Stimulated activated naive CD8-positive, alpha-beta T cell treated with anti-CD3 and anti-CD28 coated beads, Interleukin-15, Interleukin-2, amounts not matched to agents 100 U/mL and 50 U/mL, for 24 hours (primary cell): ENCODE measurements at places on chromosomes 16 and 17.

GRCh38 chr16:88489163-88489741 is 36.2 kb downstream of the ZFPM1 start:
- DNase-seq = no peak

DNA sequence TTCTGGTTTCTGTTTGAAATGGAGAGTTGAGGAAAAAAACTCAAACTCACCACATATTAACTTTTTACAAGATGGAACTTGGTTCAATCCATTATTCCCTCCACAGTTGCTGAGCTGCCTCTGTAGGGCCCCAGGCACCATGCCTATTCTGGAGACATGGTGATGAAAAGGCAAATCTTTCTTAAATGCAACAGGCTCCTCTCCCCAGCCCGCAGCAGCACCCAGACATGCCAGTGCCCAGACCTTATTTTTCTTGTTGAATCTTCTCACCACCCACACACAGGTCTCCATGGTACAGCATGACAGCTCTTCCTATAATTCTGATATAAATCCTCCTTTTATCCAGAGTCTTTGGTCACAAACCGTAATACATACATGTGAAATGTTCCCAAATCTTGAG is 7.6 kb downstream of the CYTH1 start:
- peak; percentile 41 for DNase-seq

DNA sequence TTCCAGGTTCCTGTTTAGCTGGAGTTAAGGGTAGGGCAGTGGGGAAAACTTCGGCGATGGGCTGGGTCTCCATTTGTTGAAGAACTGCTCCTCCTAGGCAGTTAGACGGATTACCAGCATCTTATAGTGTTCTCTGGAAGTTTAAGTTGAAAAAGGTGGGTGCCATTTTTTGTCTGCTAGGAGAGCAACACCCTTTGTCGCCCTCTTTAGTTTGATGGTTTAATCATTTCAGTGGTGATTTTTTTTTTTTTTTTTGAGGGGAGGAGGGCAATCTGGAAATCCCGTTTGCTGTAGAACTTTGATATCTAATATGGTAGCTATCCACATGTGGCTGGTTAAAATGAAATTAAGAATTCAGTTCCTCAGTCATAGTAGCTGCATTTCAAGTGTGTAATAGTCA is 4.1 kb downstream of the UBFD1 start:
- DNase-seq = no peak

- peak; percentile 78 for DNase-seq
Observed at GRCh38 chr16:11224096-11224893, 31.7 kb downstream of the SOCS1 start.

DNA sequence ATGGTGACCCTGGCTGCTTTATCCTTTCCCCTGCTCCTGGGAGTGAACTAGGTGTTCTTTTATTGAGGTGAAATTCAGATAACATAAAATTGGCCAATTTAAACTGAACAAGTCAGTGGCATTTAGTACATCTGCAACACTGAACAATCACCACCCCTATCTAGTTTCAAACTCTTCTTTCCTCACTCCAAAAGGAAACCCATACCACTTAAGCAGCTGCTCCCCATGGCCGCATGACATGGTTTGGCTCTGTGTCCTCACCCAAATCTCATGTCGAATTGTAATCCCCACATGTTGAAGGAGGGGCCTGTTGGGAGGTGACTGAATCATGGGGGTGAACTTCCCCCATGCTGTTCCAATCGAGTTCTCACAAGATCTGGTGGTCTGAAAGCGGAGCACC is 154.1 kb downstream of the STX8 start:
- no peak for DNase-seq

DNA sequence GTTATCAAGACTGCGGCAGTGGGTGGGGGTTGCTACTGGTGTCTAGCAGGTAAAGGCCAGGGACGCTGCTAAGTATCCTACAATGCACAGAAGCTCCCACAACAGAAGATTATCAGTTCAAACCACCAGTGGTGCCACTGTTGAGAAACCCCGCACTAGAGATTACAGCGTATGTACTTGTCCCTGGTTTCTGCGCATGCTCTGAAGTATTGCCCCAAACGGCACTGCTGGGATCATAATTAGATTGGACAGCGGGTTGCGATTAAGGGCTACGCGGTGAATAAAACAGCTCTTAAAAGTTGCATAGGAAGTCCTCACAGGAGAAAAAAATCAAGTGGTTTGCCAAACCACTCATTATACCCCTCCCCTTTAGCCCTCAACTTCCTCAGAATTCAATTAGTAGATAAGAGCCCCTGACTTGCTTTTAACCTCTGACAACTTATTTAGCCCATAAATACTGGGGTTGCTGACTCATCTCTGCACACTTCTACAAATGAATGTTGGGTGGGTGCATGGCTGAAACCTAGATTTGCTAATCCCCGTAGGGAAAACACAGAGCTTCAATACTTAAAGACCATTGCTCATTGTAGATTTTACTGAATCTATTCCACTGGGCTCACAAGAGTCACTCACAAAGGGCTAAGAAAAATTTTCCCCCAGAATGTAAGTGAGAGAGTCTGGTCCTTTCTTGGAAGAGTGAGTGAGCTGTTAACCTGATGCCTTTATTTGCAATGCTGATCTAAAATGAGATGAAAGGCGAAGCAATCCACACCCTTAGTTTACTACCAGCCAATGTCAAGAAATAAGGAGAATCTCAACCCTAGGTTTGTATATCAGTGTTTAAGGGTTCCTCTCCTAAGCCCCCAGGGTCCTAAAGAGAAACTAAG is 91.8 kb downstream of the RGS9 start:
- peak; percentile 58 for DNase-seq

DNA sequence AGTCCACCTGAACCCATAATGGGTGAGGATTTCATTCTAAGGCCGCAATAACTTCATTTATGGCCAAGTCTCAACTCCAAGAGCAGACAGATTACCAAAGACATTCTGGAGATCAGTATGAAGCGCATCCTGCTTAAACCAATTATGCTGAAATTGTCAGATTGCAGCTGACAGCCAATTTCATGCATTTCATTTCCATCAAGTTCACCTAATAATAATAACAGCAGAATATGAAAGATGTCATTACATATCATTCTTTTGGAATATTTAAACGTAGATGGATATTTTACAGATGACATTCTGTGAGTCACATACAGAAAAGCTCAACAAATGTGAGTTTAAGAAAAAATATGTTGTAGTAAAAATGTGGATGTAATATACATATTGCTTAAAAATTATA is 54.9 kb upstream of the NACA2 start:
- no peak for DNase-seq

DNA sequence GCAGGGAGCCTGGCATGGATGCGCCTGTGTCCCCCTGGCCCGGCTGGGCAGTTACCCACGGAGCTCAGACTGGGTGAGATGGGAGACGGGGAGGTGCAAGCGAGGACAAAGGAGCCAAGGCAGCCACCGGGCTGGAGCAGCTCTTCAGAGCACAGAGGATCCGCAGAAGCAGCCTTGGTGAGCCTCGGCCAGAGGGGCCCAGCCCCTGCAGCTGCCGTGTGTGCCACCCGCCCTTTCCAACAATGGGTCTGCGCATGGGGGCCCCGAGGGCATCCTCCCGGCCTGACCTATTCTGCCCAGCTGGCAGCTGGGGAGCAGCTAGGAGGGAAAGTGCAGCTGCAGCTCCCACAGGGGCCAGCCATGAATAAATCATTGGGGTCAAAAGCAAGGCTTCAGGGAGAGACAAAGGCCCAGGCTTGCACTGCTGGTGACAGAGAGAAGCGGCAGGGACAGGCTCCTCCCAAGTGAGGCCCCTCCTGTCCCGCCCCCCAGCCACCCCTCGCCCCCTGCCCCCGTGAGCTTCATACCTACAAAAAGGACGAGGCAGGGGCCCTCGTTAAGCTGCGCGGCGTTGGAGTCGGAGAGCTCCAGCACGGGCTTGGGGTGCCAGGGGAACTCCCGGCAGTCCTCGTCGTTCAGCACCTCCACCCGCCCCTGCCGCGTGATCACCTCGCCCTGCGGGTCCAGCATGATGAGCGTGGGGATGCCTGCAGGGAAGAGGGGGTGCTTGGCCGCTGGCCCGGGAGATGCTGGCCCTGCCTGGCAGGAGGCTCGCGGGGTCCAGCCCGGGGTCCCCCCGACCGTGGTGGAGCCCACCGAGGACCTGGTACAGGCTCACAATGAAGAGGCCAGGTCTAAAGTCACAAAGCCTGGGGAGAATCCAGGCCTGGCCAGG is 22.6 kb downstream of the MRM3 start:
- DNase-seq = no peak
